Activated CD8-positive, alpha-beta T cell treated with anti-CD3 and anti-CD28 coated beads, Interleukin-2, amount 10 ng/mL, durations not matched to agents 7 days and 5 days (primary cell): ENCODE measurements at places on chromosomes 3 and 15.

DNA sequence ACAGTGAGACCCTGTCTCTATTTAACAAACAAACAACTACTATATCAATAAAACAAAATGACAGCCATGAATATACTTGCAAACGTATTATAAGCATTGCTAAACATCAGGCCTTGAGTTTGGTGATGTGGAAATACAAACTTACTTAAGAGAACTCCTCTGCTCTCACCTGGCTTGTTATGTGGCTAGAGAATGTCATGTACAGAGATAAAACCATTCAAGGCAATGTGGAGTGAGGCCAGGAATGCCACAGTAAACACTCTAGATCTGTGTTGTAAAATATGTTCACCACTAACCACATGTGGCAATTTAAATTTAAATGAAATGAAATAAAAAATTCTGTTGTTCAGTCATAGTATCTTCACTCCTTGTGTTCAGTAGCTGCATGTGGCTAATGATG, 22.7 kb upstream of the RARB start:
- no peak overlapping the region for H3K4me3 ChIP-seq
- no peak overlapping the region for H3K27ac ChIP-seq
- H3K27me3 ChIP-seq: no peaks in the 10 kb centered on the region
- no peaks in the 10 kb centered on the region for H3K4me1 ChIP-seq
- no peak for DNase-seq

DNA sequence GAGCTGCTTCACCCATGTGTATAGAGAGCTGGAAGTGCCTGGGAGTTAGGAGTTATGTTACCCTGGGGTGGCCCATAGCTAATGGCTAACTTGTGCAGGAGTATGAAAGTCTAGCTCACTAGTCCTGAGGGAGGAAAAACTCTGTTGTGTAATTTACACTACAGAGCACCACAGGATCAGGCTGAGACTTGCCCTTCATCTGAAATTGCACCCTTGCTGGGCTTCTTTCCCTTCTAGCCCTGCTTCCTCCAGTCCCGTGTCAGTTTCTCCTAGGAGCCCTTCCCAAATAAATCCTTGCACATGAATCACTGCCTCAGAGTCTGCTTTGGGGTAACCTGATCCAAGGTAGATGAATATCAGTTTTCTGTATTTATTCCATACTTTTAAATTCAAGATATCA, 40.0 kb downstream of the CTXND1 start:
- no peak overlapping the region for H3K4me3 ChIP-seq
- peaks cover 29% of the 10 kb centered on the region for H3K27me3 ChIP-seq
- H3K36me3 ChIP-seq: no peaks in the 10 kb centered on the region
- no peak for DNase-seq
- H3K27ac ChIP-seq: no peak overlapping the region

GRCh38 chr3:115836944-115837343, 213.6 kb downstream of the GAP43 start:
- no peak overlapping the region for H3K27ac ChIP-seq
- no peaks in the 10 kb centered on the region for H3K4me1 ChIP-seq

DNA sequence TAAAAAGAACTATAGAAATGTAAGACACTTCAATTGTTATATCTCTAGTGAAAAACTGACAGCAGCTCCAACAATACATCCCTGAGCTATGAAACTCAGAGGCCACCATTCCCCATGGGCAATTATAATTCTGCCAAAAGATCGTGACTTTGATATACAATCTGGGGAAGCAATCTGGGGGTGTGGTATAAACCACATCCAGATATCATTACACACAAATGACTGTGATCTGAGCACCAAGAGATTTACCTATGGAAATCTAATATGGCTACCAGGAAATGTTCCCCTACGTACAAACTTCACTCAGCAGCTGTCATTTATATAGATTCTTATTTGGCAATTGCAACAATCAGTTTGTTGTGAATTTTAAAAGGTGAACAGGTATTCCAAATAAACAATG, 110.3 kb downstream of the FRMD5 start:
- peaks cover 34% of the 10 kb centered on the region for H3K27me3 ChIP-seq
- H3K4me1 ChIP-seq: no peaks in the 10 kb centered on the region
- H3K27ac ChIP-seq: no peak overlapping the region
- H3K36me3 ChIP-seq: no peaks in the 10 kb centered on the region
